ENCODE measurements at places on chromosomes 4 and X.

GRCh38 chr4:76208005-76208765, 5.4 kb downstream of the SCARB2 start:
- DNase-seq = no peak

- DNase-seq = no peak
Observed at GRCh38 chr4:134533068-134533467, 331.5 kb upstream of the PABPC4L start.

- no peak for DNase-seq
Observed at GRCh38 chr4:118732591-118733330, 47.6 kb downstream of the METTL14 start.

- no peak for DNase-seq
Observed at GRCh38 chr4:127410644-127411043, 222.1 kb upstream of the INTU start.

GRCh38 chr4:6928081-6928480, 18.5 kb downstream of the TBC1D14 start:
- no peak for DNase-seq

- DNase-seq = no peak
Observed at GRCh38 chrX:23134136-23134535, 134.4 kb downstream of the DDX53 start.

DNA sequence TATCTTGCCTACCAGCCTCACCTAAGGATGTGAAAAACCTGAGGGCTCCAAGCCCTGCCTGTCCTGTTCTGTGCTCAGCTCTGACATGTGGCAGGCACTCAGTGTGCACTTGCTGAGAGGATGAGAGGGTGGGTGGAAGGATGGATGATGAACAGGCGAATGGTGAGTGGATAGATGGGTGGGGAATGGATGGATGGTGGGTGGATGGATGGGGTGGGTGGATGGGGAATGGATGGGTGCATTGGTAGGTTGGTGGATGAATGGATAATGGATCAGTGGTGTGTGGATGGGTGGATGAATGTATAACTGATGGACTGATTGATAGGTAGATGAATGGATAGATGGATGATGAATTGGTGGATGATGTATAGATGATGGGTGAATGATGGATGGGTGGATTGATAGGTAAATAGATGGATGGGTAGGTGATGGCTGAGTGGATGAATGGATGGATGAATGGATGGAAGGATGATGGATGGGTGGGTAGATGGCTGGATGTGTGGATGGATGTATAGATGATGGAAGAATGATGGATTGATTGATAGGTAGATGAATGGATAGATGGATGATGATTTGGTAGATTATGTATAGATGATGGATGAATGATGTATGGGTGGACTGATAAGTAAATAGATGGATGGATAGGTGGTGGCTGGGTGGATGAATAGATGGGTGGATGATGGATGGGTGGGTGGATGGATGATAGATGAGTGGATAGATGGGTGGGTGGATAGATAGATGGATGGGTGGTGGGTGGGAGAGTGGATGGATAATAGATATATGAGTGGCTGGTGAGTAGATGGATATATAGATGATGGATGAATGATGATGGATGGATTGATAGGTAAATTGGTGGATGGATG, 69.3 kb upstream of the NKX1-1 start:
- no peak for DNase-seq

DNA sequence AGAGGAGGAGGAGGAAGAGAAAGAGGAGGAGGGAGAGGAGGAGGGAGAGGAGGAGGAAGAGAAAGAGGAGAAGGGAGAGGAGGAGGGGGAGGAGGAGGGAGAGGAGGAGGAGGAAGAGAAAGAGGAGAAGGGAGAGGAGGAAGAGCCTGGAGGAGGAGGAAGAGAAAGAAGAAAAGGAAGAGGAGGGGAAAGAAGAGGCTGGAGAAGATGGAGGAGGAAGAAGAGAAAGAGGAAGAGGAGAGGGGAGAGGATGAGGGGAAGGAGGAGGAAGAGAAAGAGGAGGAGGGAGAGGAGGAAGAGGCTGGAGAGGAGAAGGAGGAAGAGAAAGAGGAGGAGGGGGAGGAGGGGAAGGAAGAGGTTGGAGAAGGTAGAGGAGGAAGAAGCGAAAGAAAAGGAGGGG, 46.0 kb upstream of the SHOX start:
- DNase-seq = no peak

GRCh38 chrX:136067966-136068365, 79.4 kb upstream of the FHL1 start:
- no peak for DNase-seq

DNA sequence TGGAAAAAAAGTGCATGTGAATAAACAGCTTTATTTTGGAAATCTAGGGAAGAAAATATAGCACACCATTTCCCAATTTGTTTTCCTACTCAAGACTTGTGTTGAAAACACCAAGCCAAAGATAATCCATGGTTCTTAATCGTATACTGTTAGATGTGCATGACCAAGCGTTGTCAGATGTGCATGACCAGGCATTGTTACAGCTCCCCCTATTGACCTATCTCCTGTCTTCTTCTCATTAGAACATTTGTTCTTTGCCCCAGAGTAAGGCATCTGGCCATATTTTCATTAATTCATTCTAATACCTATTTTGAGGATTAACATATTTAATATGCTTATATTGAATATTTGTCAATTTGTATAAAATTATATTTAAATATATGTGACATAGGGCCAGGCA, 14.4 kb upstream of the VCX start:
- no peak for DNase-seq

Data from activated CD4-positive, CD25-positive, alpha-beta regulatory T cell (primary cell).